Urinary bladder (tissue), 4 donors: ENCODE measurements at places on chromosomes 5 and 9.

DNA sequence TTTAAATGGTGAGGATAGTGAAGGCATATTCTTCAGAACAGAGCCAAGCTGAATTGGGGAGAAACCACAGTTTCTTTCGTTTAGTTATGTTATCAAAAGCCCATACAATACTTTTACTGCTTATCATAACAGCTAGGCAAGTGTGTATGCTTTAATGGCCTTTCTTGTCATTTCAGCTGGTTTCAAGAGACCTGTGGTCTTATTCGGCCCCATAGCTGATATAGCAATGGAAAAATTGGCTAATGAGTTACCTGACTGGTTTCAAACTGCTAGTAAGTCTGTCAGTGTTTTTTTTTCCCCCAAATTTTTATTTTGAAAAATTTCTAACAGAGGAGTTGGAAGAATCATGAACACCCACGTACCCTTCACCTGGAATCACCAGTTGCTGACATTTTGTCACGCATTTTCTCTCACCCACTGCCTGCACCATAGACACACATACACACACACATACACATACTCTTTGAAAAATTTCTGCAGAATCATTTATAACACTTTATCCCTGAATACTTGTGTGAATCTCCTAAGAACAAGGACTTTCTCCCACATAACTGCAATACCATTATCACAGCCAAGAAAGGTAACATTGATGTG is 63.7 kb downstream of the TJP2 start:
- DNase-seq = no peak

GRCh38 chr5:78367318-78367991 is 7.0 kb downstream of the SCAMP1 start:
- DNase-seq = no peak

- DNase-seq = no peak
Measured at GRCh38 chr5:127572930-127573329, 55.5 kb downstream of the PRRC1 start.

- DNase-seq = no peak
Measured at GRCh38 chr5:37437711-37438110, 58.6 kb downstream of the WDR70 start.

- DNase-seq = no peak
Measured at GRCh38 chr9:115210699-115211098, 92.7 kb upstream of the TNC start.

GRCh38 chr5:157306081-157306480 is 40.2 kb downstream of the CYFIP2 start:
- DNase-seq = no peak

GRCh38 chr5:136082390-136083193 is 50.1 kb upstream of the SMAD5 start:
- DNase-seq = no peak

GRCh38 chr9:129549684-129550083 is 71.2 kb downstream of the C9orf50 start:
- DNase-seq = no peak

DNA sequence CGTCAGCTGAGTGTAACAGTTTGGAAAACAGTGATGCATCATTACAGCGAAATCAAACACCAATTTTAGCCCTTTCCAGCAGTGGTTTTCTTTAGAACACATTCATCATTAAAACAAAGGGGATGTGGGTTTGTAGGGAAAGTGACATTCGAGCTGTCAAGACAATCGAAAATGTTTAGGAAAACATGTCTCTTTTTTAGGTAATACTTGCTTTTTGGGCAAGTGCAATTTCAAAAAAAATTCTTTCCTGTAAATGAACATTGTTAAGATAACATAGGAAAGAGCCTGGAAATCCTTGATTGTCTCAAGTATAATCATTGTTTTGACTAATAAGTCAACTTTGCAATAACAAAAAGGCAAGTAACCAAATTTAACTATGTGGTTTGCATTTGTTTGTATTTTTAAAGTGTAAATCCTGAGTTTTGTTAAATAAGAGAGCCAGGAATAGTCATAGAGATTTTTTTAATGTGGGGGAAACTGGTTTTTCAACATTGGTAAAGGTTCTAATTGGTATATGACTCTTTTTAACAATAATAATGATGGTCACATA is 182.5 kb downstream of the TTLL11 start:
- DNase-seq = no peak

- DNase-seq = no peak
Measured at GRCh38 chr5:163363389-163363788, 74.0 kb upstream of the CCNG1 start.

DNA sequence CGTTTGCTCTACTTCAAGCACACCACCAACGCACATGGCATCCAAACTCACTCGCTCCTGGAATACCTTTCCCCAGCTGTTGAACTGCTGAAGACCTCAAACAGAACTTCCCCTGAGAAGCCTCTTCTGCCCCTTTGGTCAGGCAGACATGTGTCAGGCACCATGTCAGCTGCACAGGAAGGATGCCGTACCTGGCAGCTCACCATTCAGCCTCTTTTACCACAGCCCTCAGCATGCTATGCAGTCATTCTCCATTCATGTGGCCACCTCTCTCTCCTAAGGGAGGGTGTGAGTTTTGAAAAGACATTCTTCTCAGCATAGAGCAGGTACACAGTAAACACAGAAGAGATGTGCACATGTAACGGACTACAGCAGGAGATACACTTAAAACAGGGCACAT is 14.2 kb downstream of the IL4 start:
- no peak for DNase-seq

DNA sequence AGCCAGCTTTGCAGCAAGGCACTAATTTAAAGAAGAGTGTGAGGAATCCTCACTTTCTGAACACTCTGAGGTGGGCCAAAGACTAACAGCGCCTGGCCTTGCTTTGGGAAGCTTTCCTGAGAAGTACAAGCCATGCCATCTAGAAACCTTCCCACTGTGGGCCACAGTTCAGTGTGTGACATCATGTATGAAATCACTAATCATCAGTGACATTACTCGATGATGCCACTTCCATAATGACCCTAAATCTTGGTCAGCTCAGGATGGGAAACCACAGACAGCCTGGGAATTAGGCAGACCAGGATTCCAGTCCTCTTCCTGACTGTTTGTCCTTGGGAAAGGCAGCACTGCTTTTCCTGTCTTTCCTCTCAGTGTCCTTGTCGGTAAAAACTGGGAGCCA is 54.2 kb upstream of the HSPA9 start:
- DNase-seq = no peak
